ENCODE measurements at places on chromosomes 1 and 21.

DNA sequence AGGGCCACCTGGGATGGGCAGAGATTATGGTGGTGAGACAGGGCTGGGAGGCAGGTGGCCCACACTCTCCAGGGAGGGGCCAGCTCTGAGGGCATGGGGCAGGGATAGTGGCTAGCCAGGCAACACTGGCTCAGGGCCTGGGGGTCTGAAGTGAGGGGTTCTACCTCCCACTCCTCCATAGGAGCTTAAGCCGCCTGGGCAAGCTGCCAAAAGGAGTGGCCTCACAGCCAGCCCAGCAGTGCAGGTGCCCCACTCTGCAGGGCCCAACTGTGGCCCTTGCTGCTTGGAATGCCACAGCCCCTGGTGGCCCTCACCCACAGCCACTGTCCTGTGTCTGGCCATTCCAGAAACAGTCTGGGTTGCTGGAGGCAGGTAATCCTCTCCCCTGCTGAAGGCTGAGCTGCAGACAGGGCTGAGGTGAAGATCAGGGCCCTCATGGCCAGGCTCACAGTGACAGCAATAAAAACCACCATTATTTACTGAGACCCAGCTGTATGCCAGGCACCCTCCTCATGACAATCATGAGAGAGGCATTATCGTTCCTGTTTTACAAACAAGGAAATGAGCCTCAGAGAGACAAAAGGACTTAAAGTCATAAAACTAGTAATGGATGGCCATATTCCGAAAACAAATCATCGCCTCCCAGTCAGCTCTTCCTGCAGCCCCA lies 31.0 kb downstream of the KIF21B start:
- no peak for DNase-seq

GRCh38 chr1:204634260-204634910 lies 51.2 kb downstream of the LRRN2 start:
- no peak for DNase-seq

DNA sequence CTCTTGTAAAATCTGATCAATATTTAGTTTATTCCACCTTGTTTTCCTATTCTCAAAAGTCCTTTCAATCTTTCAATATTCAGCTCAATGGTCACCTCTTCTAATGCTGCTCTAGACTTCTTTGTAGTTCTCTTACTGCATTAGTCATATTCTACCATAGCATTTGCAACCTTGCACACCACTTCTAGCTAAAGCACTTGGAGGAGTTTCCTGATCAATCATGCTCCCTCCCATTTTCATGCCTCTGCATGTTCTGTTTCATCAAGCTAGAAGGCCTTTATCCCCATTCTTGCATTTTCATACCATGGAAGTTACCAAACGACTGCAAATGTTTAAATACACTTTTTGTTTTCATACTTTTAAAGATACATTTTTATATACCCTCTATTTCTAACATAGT lies 72.1 kb downstream of the SLC5A9 start:
- no peak for DNase-seq

- DNase-seq: no peak
Observed at GRCh38 chr1:33390542-33390941, 40.4 kb downstream of the PHC2 start.

GRCh38 chr1:198696211-198696610 lies 57.4 kb downstream of the PTPRC start:
- DNase-seq: no peak

DNA sequence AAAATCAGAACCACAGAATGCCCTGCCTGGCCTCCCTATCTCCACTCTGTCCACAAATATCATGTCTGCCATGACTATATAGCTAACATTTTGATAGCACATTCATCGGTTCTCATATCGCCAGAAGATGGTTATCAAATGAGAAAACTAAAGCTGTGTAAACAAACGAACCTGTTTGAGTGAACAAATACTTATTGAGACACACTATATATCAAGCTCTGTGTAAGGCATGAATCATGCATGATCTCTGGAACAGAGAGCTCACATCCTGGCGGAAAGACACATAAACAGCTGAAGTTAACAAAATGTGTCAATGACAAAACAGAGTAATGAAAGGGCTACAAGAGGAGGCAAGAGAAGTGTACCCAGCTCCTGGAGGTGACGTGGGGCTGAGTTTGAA lies 13.1 kb downstream of the KCND3 start:
- no peak for DNase-seq

DNA sequence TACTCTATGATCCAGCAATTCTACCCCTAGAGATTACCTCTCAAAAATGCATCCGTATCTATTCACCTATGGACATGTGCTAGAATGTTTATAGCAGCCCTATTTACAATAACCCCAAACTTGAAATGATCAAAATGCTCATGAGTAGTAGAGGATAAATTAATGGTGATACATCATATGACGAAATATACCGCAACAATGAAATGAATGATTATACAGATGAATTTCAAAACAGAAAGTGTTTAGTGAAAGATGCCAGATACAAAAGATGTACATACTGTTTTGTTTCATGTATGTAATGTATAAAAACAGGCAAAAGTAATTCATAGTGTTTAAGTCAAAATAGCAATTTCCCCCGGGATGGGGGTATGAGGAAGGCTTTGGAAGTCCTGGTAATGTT lies 91.0 kb upstream of the CD55 start:
- no peak for DNase-seq

DNA sequence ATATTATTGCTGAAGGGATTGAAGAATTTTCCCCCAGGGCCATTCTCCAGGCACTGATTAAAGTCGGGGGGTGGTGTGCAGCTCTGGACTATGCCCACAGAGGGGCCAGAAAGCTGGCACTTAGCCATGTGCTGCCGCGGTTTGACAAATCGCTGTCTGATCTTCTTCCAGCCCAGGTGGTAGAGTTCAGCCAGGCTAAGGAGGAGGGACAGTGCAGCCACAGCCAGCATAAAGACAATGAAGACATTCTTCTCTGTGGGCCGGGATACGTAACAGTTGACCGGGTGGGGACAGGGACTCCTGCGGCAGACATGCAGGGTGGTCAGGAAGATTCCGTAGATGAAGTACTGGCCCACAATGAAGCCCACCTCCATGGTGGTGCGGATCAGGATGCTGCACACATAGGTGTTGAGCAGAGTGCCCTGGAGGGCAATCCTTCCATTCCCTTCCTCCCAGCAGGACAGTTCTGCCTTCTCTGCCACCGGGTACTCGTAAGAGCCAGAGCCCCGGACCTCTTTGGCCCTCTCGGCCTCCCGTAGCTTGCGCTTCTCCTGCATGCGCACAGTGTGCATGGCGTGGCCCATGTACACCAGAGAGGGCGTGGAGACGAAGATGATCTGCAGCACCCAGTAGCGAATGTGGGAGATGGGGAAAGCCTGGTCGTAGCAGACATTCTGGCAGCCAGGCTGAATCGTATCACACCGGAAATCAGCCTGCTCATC lies 1.9 kb downstream of the GJA5 start:
- DNase-seq: no peak

GRCh38 chr1:47444297-47444561 lies 6.4 kb downstream of the FOXD2 start:
- DNase-seq: no peak

DNA sequence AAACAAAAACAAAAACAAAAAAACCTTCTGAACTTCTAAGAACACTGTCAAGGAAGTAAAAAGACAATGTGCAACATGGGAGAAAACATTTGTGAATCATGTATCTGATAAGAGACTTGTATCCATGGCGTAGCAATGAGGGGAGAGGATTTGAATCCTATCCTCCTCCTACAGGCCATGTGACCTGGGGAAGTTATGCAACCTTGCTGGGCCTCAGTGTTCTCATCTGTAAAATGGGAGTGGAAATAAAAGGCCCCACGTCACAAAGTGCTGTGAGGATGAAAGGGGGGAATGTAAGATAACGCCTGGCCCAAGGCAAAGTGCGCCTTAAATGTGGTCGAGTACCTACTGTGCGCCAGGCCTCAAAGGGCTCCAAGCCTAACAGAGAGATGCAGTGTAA lies 83.7 kb downstream of the DISP3 start:
- DNase-seq: no peak

DNA sequence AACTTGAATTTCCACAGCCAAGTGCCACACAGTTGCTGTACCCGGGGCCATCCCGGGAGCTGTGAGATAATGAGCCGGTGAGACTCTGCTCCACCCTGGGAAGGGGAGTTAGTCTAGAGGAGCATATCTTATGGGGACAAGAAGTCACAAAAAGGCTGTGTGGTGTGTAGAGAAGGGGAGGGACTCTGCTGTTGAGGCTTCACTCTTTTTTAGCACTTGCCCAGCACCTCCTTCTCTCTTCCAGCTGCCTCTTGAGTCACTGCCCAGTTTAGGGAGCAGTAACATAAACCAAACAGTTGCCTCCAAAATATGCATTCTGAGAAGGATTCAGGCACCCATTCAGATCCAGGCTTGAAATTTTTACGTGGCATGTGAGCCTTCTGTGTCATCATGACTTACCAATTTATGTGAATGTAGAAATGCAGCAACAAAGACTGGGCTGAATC lies 744 bp upstream of the WDR26 start:
- peak; percentile 35 for DNase-seq

GRCh38 chr1:59733443-59734141 lies 81.2 kb upstream of the HOOK1 start:
- no peak for DNase-seq

DNA sequence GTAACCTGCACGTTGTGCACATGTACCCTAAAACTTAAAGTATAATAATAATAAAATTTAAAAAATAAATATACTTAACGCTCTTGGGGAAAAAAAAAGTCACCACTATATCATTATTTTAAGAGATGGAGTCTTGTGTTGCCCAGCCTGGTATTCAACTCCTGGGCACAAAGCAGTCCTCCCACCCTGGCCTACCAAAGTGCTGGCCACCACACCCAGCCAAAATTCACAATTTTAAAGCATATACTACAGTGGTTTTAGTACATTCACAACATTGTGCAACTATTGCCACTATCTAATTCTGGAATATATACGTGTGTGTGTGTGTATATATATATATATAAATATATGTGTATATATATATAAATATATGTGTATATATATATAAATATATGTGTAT lies 5.9 kb downstream of the HMGN2 start:
- no peak for DNase-seq

DNA sequence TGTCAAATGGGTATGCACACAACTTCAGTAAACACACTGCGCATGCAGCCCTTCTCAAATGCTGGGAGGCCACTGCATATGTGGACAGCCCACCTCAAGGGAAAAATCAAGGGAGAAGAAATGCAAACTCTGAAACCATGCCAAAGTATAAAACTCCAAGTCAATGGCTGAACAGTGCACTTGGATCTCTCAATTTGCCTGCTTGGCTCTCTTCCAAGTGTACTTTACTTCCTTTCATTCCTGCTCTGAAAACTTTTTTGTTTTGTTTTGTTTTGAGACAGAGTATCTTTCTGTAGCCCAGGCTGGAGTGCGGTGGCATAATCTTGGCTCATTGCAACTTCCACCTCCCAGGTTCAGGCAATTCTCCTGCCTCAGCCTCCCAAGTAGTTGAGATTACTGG lies 18.8 kb upstream of the COP1 start:
- DNase-seq: no peak

Data from Caki2 (cell line).